Activated CD8-positive, alpha-beta T cell treated with anti-CD3 and anti-CD28 coated beads, Interleukin-2, amount 10 ng/mL, durations not matched to agents 7 days and 5 days (primary cell): ENCODE measurements at places on chromosomes 1 and 21. TPM values are rescaled to one million over a fixed set of nuclear protein-coding genes. Genes with fewer than 3 reads are reported as not detected.

The REN gene
- not detected for total RNA-seq

The TMCC2 gene
- total RNA-seq = 2.6 TPM

The SLC66A1 gene
- total RNA-seq = 4.0 TPM

The MFAP2 gene
- not detected for total RNA-seq

The METTL18 gene
- total RNA-seq = 10.2 TPM
